ENCODE measurements at places on chromosomes 2 and 18. TPM values are rescaled to one million over a fixed set of nuclear protein-coding genes. Genes with fewer than 3 reads are reported as not detected.

DNA sequence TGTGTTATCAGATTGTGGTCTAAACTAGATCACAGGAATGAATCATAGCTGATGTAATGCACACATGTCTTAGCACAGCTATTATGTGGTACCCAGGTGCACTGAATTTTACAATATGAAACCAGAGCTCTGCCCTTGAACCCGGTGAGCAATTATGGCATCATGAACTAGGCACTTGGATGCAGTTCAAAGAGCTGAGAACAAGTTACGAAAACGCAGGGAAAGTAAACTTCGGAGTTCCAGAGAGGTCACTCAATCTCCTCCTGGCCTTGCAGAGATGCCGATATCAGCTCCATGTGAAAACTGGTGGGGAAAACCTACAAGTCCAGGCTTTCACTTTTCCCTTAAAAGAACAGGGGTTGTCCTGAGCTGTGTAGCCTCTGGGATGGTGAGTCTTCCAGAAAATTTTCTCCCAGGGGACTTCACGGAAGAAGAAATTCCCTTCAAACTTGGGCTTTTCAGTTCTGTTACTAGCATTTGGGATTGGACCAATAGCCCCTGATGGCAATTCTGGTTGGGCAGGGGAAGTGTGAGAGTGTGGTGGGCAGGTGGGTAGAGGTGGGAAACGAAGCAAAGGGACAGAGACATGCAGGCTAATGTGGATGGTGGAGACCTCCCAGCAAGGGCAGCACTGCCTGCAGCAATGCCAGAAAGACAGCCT, 71.1 kb upstream of the SH3BP4 start:
- DNase-seq: no peak

DNA sequence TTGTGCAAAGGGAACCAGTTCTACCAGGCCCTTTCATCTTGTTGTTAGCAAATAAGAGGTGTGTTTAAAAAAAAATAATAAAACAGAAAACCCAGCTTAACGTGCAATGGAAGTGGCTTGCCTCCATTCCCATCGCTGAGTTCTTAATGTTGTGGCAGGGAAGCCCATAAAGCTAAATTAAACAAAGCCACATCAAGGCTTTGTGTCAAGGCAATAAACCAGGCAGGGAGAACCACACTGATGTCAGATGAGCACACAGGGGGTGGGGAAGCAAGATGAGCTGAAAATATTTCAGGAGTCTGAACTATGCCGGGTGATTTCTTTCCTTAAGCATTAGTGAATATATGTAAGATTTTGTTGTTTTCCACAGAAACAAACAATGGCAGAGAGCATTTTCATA, 73.5 kb downstream of the PHLPP1 start:
- no peak for DNase-seq

DNA sequence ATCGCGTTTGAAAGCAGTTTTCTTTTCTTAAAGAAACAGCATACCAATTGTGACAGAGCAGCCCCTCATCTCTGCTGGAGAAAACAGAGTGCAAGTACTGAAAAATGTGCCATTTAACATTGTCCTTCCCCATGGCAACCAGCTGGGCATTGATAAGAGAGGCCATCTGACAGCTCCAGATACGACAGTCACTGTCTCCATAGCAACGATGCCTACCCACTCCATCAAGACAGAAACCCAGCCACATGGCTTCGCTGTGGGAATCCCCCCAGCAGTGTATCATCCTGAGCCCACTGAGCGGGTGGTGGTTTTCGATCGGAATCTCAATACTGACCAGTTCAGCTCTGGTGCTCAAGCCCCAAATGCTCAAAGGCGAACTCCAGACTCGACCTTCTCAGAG, 9.5 kb downstream of the GRHL1 start:
- DNase-seq: no peak

ATP6V1B1 gene
- 2.2 TPM for polyA plus RNA-seq

UPP2 gene
- 0.01 TPM for polyA plus RNA-seq

TLX2 gene
- polyA plus RNA-seq: not detected

TMEM37 gene
- polyA plus RNA-seq: 9.9 TPM

KLHL14 gene
- polyA plus RNA-seq: 0.16 TPM

All from lung (tissue), 17 donors.